GM23248 (cell line): ENCODE measurements at places on chromosomes 4 and X. TPM values are rescaled to one million over a fixed set of nuclear protein-coding genes. Genes with fewer than 3 reads are reported as not detected.
A peak's percentile ranks its signal among the peaks of the same experiment; 100 is the strongest.

DNA sequence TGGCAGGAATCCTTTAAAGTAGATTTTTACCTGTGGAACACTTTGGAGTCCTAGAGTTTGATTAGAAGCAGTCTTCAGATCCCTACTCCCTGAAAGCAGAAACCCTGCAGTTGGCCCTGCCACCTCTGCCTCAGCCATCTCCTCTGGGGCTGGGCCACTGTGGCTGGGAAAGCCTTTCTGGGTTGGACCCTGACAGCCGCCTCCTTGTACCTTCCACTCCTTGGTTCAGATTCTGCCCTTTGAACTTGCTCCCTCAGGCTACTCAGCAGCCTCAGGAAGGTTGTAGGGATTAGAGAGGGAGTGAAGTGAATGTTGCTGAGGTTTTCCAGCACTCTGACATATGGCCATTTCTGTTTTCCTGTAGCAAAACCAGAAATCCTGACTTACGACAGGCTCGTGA is 65.5 kb downstream of the KIT start:
- H3K27ac ChIP-seq = no peak overlapping the region
- no peak overlapping the region for H3K4me3 ChIP-seq
- H3K36me3 ChIP-seq = no peaks in the 10 kb centered on the region
- no peaks in the 10 kb centered on the region for H3K27me3 ChIP-seq

DNA sequence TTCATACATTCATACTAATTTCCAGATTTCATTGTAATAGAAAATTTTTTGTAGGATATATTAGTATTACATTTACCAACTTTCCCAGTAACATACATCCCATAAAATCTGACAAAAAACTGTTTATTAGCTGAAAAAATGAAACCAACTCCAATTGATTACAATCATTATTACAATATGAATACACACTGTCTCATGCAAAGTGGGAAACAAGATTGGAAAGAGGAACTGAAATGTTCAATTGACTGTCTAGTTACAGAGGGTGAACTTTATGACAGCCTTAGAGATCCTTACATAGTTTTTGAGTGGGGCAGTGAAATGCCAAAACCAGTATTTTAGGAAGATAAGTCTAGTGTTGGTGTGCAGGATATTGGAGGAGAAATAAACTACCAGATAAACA is 2.3 kb upstream of the AMBN start:
- H3K27me3 ChIP-seq = no peaks in the 10 kb centered on the region
- H3K4me1 ChIP-seq = no peaks in the 10 kb centered on the region
- no peak for DNase-seq
- no peak overlapping the region for H3K4me3 ChIP-seq
- H3K27ac ChIP-seq = no peak overlapping the region

CENPI gene
- 9.6 and 11.8 TPM in 2 replicates for total RNA-seq

GRCh38 chrX:13254076-13254785 is 65.6 kb downstream of the ATXN3L start:
- peak; percentile 36 for DNase-seq
- H3K27ac ChIP-seq = no peak overlapping the region
- H3K4me1 ChIP-seq = peaks cover 22% of the 10 kb centered on the region
- H3K27me3 ChIP-seq = no peaks in the 10 kb centered on the region

GRCh38 chrX:19005909-19006308 is 22.0 kb upstream of the PHKA2 start:
- no peaks in the 10 kb centered on the region for H3K27me3 ChIP-seq
- H3K4me1 ChIP-seq = peaks cover 7% of the 10 kb centered on the region; the same call in 1 of the 2 replicates
- H3K4me3 ChIP-seq = no peak overlapping the region
- no peak for DNase-seq

- no peaks in the 10 kb centered on the region for H3K27me3 ChIP-seq
- no peak overlapping the region for H3K4me3 ChIP-seq
- H3K27ac ChIP-seq = peak overlapping the region; percentile 69
- DNase-seq = peak; percentile 40
- peaks cover 32% of the 10 kb centered on the region for H3K4me1 ChIP-seq
Observed at GRCh38 chrX:110218591-110218990, 99.3 kb downstream of the AMMECR1 start.

PAK3 gene
- total RNA-seq = not detected in 2 replicates

DNA sequence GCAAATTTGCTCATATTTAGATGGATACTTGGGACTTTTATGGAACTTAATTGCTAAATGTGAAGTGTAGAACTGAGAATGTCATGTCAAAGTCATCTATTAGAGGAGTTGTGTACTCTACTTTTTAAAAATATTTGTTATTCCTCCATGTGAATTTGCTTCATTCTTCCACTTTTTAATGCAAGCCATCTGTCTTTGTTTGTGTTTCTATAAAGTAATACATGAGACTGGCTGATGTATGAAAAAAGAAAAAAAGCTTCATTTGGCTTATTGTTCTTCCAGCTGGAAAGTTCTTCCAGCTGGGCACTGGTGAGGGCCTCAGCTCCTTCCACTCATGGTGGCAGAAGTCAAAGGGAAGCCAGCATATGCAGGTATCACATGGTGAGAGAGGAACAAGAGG is 114.6 kb upstream of the GRID2 start:
- no peak overlapping the region for H3K4me3 ChIP-seq
- no peaks in the 10 kb centered on the region for H3K27me3 ChIP-seq
- no peaks in the 10 kb centered on the region for H3K36me3 ChIP-seq
- no peak overlapping the region for H3K27ac ChIP-seq

DNA sequence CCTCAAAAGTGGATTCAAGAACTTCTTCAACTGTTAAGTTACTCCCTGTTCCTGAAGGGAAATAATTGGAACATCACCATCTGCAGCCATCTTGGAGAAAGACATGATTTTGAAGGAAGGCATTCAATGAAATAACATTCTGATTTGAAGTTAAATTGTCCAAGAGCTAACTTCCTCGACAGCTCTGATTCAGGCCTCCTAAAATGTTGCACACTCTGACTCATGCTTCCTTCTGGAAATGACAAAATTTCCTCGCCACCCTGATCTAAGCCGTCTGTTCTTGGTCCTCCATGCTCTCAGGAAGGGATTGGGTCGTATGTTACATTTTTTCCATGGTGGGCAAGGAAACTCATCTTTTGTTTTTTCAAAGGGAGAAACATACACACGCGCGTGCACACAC is 496.9 kb upstream of the DIPK2B start:
- peak; percentile 89 for DNase-seq
- H3K36me3 ChIP-seq = no peaks in the 10 kb centered on the region
- no peaks in the 10 kb centered on the region for H3K27me3 ChIP-seq
- peaks cover 28% of the 10 kb centered on the region for H3K4me1 ChIP-seq
- no peak overlapping the region for H3K4me3 ChIP-seq
- H3K27ac ChIP-seq = peak overlapping the region; percentile 53

- no peaks in the 10 kb centered on the region for H3K36me3 ChIP-seq
- no peak overlapping the region for H3K27ac ChIP-seq
- 0 out of 2 replicates have a peak, but pooled peaks cover 4% of the 10 kb centered on the region for H3K4me1 ChIP-seq
Observed at GRCh38 chr4:153790962-153791551, 2.2 kb upstream of the SFRP2 start.

GRCh38 chr4:180542445-180543100 is 1700.6 kb upstream of the TENM3 start:
- no peak overlapping the region for H3K27ac ChIP-seq
- H3K27me3 ChIP-seq = no peaks in the 10 kb centered on the region
- DNase-seq = no peak
- H3K4me1 ChIP-seq = no peaks in the 10 kb centered on the region

DNA sequence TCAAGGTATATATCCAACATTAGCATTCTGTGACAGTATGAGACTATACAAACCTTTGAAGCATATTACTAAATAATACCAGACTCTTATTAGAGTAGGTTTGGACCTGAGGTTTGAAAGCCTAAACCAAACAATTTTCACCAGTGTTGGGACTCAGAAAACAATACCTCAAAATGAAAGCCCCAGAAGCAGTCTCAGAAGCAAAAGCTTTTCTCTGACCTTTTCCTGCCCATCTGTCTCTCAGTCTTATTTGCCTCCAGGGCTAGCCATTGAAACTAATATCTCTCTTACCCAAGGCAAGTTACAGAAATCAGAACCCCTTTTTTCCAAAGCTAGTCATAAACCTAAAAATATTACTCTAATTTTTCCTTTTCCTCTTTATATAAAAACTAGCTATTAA is 163.3 kb downstream of the PTCHD1 start:
- no peak for DNase-seq
- no peaks in the 10 kb centered on the region for H3K4me1 ChIP-seq
- no peak overlapping the region for H3K4me3 ChIP-seq
- H3K27ac ChIP-seq = no peak overlapping the region

ANOS1 gene
- total RNA-seq = not detected in 2 replicates
